Hematopoietic multipotent progenitor cell treated with erythropoietin and hydrocortisone succinate and interleukin-3 and kit ligand, for 4 days (in vitro differentiated cells): ENCODE measurements at places on chromosomes 13 and 19.

DNA sequence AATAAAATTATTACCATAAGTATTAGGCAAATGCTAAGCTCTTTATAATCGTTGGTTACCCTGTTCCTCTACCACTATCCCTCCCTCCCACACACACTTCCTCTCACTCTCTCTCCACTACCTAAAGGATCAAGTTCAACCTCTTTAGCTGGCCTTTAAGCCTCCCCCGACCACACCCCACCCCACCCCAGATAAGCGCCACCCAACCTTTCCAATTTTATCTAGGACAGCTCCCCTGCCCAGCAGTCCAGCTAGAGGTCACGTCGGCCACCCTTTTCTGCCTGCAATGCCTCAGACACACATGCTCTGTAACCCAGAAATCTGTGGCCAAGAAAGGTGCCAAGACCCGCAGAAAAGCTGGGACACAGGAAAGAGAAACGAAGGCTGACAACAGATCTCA lies 1.1 kb downstream of the LYPD4 start:
- DNase-seq: no peak

DNA sequence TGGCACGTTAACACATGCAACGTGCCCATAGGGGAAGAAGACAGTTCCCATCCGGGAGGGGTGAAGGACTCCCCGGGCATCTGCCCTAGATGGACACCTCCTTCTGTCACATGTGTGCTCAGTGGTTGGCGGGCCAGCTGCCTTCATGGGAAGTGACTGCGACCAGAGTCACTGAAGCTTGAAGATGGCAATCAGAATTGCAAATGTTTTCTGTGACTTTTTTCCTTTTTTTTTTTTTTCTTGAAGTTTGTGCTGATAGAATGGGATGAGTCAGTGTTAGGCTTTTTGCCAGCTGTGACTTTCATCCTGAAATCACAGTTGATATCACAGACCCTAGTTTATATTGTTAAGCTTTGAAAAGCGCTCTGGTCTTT lies 109.2 kb upstream of the MCF2L start:
- DNase-seq: peak; percentile 18

DNA sequence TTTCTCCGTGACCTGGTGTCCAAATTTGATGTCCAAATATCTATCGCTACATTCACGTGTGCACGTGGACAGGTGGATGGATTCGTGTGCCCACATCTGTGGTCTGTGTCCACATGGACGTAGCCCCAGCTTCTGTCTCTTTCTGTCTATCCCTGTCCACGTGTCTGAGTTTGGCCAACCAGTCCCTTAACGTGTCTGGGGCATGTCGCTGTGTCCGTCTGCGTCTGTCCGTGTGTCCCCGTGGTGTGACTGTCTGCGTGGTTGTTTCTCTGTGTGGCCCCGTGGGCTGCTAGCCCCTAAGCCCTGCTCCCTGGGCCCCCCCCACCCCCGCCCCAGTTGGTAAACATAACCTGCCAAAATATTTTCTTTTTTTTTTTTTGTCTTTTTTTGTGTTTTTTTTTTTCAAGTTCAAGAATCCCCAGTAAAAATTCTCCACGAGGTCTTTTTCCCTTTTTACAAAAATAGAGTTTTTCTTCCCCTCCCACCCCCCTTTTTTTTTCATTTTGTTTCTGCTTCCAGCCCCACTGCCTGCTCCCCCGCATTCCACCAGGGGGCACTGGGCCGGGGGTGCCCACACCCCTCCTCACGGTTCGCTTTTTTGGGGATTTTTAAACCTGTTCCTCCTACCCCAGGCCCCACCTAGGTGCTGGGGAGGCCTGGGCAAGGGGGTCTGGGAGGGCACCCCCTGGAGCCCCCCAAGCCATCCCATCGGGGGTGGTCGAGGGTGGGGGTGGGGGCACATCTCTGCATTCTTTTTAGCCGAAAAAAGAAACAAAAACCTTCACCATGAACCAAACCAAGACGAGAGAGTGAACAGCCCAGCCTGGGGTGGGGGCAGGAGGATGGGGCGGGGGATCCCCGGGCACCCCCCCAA lies 18.3 kb downstream of the PRKCSH start:
- DNase-seq: peak; percentile 50

- DNase-seq: peak; percentile 87
These were observed at the start of gene ARHGAP45 for GRCh38 chr19:1066748-1067340. Gene ARHGAP45 (plus strand): TSS chr19:1067167. CDS start chr19:1067406, 239 bp downstream.

- no peak for DNase-seq
These were observed 3.5 kb downstream of the ELANE start for GRCh38 chr19:855566-856120.

- DNase-seq: no peak
These were observed 14.6 kb downstream of the ADGRE5 start for GRCh38 chr19:14395710-14396336.

GRCh38 chr13:109672545-109672944 lies 113.8 kb downstream of the IRS2 start:
- DNase-seq: no peak

GRCh38 chr13:85806553-85807175 lies 7.4 kb upstream of the SLITRK6 start:
- peak; percentile 85 for DNase-seq

- DNase-seq: no peak
These were observed 22.4 kb upstream of the RNF113B start for GRCh38 chr13:98199480-98199879.

DNA sequence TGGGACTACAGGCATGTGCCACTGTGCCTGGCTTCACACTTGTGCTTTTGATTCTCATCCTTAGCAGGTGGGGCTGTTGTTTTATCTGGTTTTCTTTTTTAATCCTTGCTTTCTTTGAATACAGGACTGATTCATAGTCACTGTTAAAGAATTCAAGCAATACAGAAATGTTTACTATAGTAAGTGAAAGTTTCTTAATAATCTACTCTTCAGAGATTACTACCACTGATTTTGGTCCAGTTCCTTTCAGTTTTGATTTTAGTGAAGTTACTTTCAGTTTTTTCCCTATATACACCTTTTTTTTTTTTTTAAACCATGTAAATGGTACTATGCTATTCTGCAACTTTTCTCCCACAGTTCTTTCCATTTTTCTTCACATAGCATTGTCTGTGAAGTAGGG lies 53.6 kb downstream of the GATAD2A start:
- DNase-seq: no peak

DNA sequence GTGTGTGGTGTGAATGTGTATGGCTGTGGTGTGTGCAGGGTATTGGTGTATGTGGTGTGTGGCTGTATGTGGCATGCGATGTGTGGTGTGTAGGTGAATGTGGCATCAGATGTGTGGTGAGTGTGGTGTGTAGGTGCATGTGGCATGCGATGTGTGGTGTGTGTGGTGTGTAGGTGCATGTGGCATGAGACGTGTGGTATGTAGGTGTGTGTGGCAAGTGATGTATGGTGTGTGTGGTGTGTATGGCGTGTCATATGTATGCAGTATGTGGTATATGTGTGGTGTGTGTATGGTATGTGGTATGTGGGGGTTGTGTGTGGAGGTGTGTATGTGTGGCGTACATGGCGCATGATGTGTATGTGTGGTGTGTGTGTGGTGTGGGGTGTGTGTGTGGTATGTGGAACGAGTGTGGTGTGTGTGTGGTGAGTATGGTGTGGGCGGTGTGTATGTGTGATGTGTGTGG lies 63.4 kb downstream of the PEPD start:
- no peak for DNase-seq

- DNase-seq: no peak
These were observed 20.4 kb downstream of the PLIN4 start for GRCh38 chr19:4497770-4498389.

DNA sequence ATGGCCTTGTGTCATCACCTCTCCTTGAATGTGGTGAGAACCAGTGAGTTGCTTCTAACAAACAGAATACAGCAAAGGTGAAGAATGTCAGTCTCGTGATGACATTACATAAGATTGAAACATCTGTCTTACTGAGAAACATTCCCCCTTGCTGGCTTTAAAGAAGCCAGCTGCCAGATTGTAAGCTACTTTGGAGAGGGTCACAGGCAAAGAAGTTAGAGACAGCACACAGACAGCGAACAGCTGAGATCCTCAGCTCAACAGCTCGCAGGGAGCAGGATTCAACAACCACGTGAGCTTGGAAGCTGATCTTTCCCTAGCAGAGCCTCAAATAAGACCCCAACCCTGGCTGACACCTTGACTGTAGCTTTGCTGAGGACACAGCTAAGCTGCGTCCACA lies 367.9 kb downstream of the LIG4 start:
- DNase-seq: no peak

- no peak for DNase-seq
These were observed 73.5 kb downstream of the PEPD start for GRCh38 chr19:33448159-33448516.

DNA sequence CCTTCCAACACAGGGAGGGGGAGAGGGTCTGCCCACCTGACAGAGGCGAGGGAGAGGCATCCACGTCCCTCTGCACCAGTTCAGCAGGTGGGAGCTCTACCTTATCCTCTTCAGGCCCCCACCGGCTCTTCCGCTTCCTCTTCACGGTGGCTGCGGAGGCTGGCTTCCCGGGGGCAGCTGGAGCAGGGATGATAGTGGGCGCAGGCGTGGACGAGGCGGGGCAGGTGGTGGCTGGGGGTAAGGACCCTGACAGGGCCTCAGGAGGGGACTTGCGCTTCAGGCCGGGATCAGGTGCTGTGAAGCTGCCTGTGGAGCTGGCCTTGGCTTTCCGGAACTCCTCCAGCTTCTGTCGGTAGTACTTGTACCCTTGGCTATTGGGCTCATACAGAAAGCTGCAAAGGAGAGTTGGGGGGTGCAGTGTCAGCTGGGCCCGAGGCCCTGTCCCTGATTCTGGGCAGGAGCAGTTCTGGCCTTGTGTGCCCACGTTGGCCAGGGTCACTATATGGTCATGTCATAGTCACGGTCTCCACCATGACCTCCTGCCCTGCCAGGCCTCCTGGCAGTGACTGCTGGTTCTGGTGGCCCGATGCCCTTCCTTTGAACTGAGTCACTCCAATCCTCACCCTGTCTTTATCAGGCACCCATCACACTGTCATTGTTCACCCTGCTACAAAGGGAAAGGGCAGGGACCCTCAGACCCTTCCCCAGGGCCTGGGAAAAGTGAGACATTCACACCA lies 23.2 kb downstream of the SUGP1 start:
- DNase-seq: no peak

- DNase-seq: peak; percentile 95
These were observed 4.9 kb upstream of the SMIM17 start for GRCh38 chr19:56637976-56638555.

DNA sequence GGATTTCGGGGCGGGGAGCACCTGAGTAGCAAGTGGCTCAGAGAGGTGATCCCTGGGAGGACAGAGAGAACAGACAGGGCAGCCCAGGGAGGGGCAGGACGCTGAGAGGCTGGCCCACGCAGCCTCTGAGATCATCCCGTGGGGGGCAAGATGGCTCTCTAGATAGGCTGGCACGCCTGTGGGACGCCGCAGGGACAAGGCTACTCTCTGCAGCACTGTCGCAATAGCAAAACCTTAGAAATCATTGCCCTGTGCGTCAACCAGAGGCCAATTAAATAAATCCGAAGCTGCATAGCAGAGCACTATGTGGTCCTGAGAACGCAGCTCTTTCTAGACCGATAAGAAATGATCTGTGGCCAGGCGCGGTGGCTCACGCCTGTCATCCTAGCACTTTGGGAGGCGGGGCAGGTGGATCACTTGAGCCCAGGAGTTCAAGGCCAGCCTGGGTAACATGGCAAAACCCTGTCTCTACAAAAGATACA lies 5.1 kb downstream of the PEX11G start:
- DNase-seq: peak; percentile 66

DNA sequence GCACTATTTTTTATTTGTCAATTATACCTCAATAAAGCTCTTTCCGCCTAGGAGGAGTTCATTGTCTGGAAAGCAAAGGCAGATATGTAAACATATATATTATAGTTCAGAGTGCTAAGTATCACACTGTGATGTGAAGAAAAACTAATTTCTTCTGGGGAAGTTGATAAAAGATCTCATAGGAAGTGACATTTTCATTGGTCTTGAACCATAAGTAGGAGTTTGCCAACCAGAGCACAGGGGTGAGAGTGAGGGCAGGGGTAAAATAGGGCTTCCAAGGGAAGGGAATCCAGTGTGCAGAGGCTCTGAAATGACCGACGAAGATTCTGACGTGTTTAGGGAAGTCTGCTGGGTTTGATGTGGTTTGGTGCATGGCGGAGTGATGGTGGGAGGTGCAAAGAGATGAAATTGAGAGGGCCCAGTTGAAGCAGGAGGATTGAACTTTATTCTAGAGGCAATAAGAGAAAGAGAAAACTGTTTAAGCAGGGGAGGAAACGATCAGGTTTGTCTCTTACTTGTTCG lies 780 bp upstream of the GTF2F2 start:
- DNase-seq: peak; percentile 69

DNA sequence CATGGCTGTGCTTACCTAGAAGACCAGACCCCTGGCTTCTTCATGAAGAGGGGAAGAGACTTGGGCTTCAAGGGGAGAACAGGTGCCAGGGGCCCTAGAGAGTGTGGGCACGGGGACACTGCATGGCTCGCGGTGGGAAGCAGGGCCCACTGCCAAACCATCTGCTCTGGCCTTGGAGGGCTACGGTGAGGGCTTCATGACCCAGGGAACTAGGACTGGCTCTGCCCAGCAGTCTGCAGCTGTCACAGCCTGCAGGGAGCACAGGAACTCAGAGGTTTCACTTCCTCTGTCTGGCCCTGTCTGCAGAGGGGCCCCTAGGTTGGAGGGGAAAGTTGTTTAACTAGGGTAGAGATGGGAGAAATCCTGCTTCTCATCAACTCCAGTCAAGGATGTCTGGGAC lies 4.3 kb downstream of the ERCC1 start:
- peak; percentile 62 for DNase-seq

DNA sequence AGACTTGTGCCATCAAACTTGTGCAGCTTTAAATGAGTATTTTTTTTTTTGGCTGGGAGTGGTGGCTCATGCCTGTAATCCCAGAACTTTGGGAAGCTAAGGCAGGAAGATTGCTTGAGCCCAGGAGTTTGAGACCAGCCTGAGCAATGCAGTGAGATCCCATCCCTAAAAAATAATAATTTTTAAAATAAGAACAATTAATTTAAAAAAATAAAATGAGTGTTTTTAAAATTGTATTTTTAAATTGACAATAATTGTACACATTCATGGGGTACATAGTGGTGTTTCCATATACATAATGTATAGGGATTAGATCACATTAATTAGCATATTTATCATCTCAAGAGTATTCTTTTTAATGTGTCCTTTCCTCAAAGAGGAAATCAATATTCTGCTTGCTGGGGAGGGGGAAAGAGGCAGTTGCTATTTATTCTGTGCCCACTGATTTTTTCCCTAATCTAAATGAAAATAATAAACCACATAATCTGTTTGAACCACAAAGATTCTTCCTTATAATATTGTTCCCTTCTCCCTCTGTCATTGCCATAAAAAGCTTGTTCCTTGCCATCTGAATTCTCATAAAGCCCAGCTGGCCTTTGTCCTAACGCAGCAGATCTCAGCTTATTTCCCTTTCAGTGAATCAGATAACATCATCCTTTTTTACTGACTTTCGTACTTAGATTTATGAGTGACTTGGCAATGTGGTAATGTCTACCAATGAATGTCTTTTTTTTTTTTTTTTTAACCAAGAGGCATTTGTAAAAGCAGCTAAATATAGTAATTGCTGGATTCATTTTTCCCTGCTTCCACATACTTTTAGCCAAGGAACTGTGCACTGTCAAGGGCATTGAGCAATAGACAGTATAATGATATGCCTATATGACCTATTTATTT lies 81.8 kb upstream of the RUBCNL start:
- peak; percentile 45 for DNase-seq

- DNase-seq: peak; percentile 88
These were observed 60.4 kb upstream of the OLFM4 start for GRCh38 chr13:52968074-52968700.
